ENCODE measurements at places on chromosomes 2 and 18.

- DNase-seq, result no peak
- no peak overlapping the region for H3K4me3 ChIP-seq
- H3K27ac ChIP-seq, result no peak overlapping the region
- no peaks in the 10 kb centered on the region for H3K36me3 ChIP-seq
- H3K4me1 ChIP-seq, result peaks cover 17% of the 10 kb centered on the region
Measured at GRCh38 chr2:215529271-215529670, 93.4 kb upstream of the FN1 start.

- peak overlapping the region; percentile 91 for H3K4me3 ChIP-seq
- DNase-seq, result no peak
- H3K4me1 ChIP-seq, result peaks cover 3% of the 10 kb centered on the region
- H3K36me3 ChIP-seq, result no peaks in the 10 kb centered on the region
- peak overlapping the region; percentile 50 for H3K27ac ChIP-seq
Measured at GRCh38 chr2:178195390-178196166, 1.3 kb downstream of the OSBPL6 start.

- no peaks in the 10 kb centered on the region for H3K27me3 ChIP-seq
- no peak overlapping the region for H3K4me3 ChIP-seq
- H3K36me3 ChIP-seq, result no peaks in the 10 kb centered on the region
- no peak for DNase-seq
- no peak overlapping the region for H3K27ac ChIP-seq
- H3K4me1 ChIP-seq, result peaks cover 5% of the 10 kb centered on the region
Measured at GRCh38 chr2:55511508-55512124, 7.9 kb upstream of the CFAP36 start.

- no peak overlapping the region for H3K4me3 ChIP-seq
- no peak overlapping the region for H3K27ac ChIP-seq
- H3K4me1 ChIP-seq, result peaks cover 17% of the 10 kb centered on the region
- H3K27me3 ChIP-seq, result no peaks in the 10 kb centered on the region
Measured at GRCh38 chr2:149383340-149383739, 53.0 kb downstream of the LYPD6 start.

DNA sequence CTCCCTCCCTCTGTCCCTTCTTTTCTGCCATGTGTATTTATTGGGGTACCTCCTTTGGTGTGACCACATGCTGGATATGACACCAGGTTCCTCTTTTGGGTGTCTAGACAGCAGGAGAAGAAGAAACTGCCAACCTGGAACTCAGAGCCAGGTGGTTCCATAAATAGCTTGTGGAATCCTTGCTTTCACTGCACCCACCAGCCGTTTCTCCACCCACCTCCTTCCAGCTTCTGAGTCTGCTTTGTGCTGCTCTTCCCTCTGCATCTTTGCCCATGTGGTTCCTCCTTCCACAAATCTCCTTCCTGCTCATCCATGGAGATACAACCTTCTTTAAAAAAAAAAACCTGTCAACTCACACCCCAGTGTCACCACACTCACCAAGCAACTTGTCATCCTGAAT is 80.2 kb upstream of the SKOR2 start:
- no peaks in the 10 kb centered on the region for H3K36me3 ChIP-seq
- H3K27ac ChIP-seq, result no peak overlapping the region
- H3K27me3 ChIP-seq, result peaks cover 62% of the 10 kb centered on the region
- DNase-seq, result no peak
- peaks cover 15% of the 10 kb centered on the region for H3K4me1 ChIP-seq

DNA sequence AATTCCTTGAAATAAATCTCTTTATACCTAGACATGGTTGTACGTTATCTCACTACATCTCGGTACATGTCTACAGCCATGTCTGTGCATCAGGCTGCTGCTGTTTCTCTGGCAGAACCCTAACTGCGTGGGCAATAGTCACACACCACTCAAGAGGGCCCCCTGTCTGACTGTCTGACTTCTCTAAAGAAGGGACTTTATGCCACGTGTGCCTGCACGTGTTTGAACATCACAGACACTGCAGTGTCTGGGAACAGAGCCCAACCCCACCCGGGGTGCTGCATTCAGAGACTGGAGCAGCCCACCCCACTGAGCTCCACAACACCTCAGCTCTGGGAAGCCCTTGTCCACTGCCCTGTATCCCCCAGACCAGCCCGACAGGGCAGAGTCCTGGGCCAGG is 55.0 kb downstream of the KIF1A start:
- no peaks in the 10 kb centered on the region for H3K4me1 ChIP-seq
- H3K4me3 ChIP-seq, result no peak overlapping the region
- DNase-seq, result no peak
- H3K27me3 ChIP-seq, result no peaks in the 10 kb centered on the region

- no peak overlapping the region for H3K4me3 ChIP-seq
- peaks cover 26% of the 10 kb centered on the region for H3K4me1 ChIP-seq
- H3K27me3 ChIP-seq, result peaks cover 26% of the 10 kb centered on the region
- H3K36me3 ChIP-seq, result no peaks in the 10 kb centered on the region
- no peak overlapping the region for H3K27ac ChIP-seq
- no peak for DNase-seq
Measured at GRCh38 chr2:15043336-15044058, 411.0 kb downstream of the LRATD1 start.

- DNase-seq, result no peak
- peaks cover 33% of the 10 kb centered on the region for H3K27me3 ChIP-seq
- no peak overlapping the region for H3K27ac ChIP-seq
- H3K36me3 ChIP-seq, result peaks cover 5% of the 10 kb centered on the region
Measured at GRCh38 chr18:67599277-67599676, 82.8 kb upstream of the DSEL start.

DNA sequence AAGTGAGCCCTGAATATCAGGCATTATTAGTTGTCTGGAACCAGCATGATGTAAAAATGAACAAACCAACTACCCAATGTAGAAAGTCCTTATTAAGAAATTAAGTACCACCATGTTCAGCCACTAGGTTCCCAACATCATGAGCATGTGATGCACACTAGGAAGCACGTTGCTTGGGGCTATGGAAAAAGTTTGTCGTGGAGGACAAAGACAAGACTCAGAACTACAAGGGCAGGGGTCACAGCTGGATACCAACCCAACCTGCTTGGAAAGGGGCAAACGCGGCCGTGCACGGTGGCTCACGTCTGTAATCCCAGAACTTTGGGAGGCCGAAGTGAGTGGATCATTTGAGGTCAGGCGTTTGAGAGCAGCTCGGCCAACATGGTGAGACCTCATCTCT is 64.0 kb downstream of the ADNP2 start:
- no peak overlapping the region for H3K27ac ChIP-seq
- no peak overlapping the region for H3K4me3 ChIP-seq
- peaks cover 28% of the 10 kb centered on the region for H3K4me1 ChIP-seq
- H3K36me3 ChIP-seq, result no peaks in the 10 kb centered on the region

DNA sequence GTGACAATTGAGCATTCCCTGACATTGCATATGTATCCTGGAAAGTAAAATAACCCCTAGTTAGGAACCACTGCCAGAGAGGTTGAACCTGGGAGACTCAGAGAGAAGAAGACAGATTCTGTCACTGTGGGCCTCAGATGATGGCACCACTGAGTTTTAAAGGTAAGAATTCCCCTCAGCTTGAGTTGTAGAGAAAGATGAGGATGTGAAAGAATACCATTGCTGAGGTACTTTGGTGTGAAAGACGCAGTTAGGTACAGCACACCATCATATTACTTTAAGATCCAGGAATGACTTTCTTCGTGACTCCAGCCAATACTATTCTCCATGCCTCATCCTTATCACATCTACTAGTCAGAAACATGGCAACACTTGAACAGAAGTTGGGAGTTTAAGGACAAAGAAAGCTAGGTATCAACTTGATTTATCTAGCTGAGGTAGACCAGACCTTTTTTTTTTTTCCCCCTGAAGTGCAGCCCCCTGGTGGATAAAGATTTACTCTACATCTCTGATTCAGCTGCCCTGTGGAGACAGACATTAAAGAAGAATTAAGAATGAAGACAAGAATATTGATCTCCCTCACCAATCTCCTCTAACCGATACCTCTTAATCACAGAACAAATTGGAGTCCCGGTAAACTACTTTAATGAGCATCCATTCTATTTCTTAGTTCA is 630.5 kb upstream of the FANCL start:
- no peaks in the 10 kb centered on the region for H3K36me3 ChIP-seq
- no peaks in the 10 kb centered on the region for H3K27me3 ChIP-seq
- no peaks in the 10 kb centered on the region for H3K4me1 ChIP-seq
- H3K4me3 ChIP-seq, result no peak overlapping the region

GRCh38 chr18:73784853-73785252 is 362.8 kb downstream of the FBXO15 start:
- peaks cover 3% of the 10 kb centered on the region for H3K27me3 ChIP-seq
- no peaks in the 10 kb centered on the region for H3K4me1 ChIP-seq
- no peak overlapping the region for H3K4me3 ChIP-seq
- H3K36me3 ChIP-seq, result no peaks in the 10 kb centered on the region
- no peak overlapping the region for H3K27ac ChIP-seq

DNA sequence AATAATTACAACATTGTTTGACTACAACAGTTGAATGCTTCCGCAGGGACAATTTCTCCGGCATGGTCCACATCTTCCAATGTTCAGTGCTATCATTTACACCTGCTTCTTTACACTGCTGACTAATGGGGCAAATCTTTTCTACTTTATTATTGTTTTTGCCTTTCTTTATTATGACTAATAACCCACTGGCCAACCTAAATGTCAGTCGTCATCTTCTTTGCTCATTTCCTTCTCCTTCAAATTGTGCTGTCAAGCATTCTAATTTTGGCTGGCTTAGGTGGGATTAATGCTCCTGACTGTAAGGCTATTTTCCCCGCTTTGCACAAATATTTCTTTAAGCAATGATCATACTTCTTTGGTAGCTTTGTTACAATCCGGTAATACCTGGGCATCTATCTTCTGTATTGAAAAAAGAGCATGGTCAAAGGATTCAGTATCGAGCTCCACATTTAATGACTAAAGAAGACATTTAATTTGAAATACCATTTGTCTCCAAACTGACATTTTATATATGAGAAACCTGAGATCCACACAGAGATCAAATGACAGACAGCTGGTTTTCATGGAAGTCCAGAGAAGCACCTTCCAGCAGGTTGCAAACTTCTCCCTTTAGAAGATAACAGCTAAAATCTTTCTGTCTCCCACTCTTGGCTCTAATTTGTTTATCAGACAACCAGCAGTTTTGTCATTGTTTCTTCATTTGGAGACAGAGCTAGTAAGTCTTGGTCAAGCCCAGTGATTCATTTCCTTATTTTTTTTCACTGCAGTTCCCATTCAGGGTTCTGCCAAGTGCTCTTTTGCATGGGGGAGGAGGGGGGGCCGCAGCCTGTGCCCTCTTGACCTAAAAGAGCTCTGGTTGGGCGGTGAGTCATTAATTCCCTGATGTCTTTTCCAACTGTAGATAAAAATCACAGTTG is 132.9 kb downstream of the SOCS6 start:
- H3K36me3 ChIP-seq, result no peaks in the 10 kb centered on the region
- H3K4me3 ChIP-seq, result peak overlapping the region; percentile 16
- H3K4me1 ChIP-seq, result peaks cover 34% of the 10 kb centered on the region
- peaks cover 3% of the 10 kb centered on the region for H3K27me3 ChIP-seq
- DNase-seq, result no peak
- H3K27ac ChIP-seq, result peak overlapping the region; percentile 47

DNA sequence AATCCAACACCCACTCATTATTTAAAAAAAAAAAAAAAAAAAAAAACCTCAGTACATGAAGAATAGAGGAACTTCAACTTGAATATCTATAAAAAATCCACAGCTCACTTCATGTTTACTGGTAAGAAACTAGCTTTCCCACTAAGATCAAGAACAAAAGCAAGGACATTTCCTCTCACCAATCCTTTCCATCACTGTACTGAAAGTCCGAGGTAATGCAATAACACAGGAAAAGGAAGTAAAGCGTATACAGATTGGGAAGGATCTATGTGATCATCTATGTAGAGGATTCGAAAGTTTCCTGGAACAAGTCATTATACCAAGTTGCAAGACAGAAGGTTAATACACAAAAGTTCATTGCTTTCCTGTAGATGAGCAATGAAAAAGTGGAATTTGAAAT is 63.2 kb downstream of the ROCK2 start:
- no peak for DNase-seq
- no peak overlapping the region for H3K4me3 ChIP-seq
- H3K27ac ChIP-seq, result no peak overlapping the region
- no peaks in the 10 kb centered on the region for H3K4me1 ChIP-seq
- no peaks in the 10 kb centered on the region for H3K27me3 ChIP-seq
- peaks cover 67% of the 10 kb centered on the region for H3K36me3 ChIP-seq

DNA sequence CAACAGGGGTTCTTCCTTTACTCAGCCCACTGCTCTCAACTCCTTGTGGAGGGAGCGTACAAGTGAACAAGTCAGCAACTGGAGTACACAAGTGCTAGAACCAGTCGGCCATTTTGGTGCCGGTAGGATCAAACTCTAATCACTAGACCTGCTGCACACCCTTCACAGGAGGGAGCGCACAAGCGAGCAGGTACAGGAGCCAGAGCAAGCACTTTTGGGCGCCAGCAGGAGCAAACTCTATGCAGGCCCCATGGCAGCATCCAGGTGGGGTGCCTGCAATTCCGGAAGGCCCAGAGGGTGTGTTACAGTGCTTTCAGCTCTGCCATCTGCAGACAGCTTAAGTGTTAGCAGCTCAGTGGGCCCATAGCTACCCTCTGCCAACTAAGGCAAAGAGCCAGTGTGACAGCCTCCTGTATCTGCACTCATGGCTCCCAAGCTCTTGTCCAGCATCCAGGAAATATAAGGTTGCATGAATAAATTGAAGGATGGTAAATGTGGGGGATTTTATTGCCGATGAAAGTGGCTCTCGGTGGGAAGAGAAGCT is 426.1 kb downstream of the DCC start:
- no peak overlapping the region for H3K27ac ChIP-seq
- no peaks in the 10 kb centered on the region for H3K36me3 ChIP-seq
- no peaks in the 10 kb centered on the region for H3K27me3 ChIP-seq
- H3K4me1 ChIP-seq, result peaks cover 5% of the 10 kb centered on the region
- H3K4me3 ChIP-seq, result no peak overlapping the region

- no peaks in the 10 kb centered on the region for H3K36me3 ChIP-seq
- no peaks in the 10 kb centered on the region for H3K27me3 ChIP-seq
- peaks cover 46% of the 10 kb centered on the region for H3K4me1 ChIP-seq
- H3K4me3 ChIP-seq, result peak overlapping the region; percentile 21
- DNase-seq, result no peak
Measured at GRCh38 chr2:234368861-234369261, 128.0 kb downstream of the ARL4C start.

- peaks cover 4% of the 10 kb centered on the region for H3K27me3 ChIP-seq
- H3K4me3 ChIP-seq, result no peak overlapping the region
Measured at GRCh38 chr2:148554459-148555247, 89.9 kb upstream of the EPC2 start.

- H3K4me3 ChIP-seq, result no peak overlapping the region
- DNase-seq, result no peak
- H3K4me1 ChIP-seq, result peaks cover 4% of the 10 kb centered on the region
- H3K36me3 ChIP-seq, result no peaks in the 10 kb centered on the region
Measured at GRCh38 chr2:203887677-203888076, 20.1 kb downstream of the CTLA4 start.

GRCh38 chr18:70044632-70045031 is 97.0 kb upstream of the CD226 start:
- DNase-seq, result no peak
- no peaks in the 10 kb centered on the region for H3K4me1 ChIP-seq
- H3K36me3 ChIP-seq, result peaks cover 3% of the 10 kb centered on the region
- no peak overlapping the region for H3K27ac ChIP-seq
- H3K27me3 ChIP-seq, result no peaks in the 10 kb centered on the region
